A172 (cell line): ENCODE measurements at places on chromosomes 6 and 20.

GRCh38 chr6:12545619-12546409 lies 170.8 kb upstream of the PHACTR1 start:
- peak; percentile 95 for DNase-seq

DNA sequence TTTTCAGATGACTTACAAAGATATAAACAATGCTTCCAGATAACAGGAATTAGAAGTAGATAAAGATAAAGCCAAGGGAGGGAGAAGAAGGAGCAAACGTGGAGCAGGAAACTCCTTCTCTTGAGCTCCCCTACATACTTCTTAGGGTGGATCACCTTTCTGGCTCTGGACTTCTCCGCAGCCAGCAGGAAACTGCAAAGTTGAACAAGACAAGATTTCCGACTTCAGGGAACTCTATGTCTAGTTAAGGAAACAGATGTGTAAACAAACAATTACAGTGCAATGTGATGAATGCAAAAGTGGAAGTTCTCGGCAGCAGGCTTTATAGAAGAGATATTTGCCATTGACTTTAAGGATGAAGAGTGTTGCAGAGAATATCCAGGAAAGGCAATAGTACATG lies 134.0 kb upstream of the MARCKS start:
- DNase-seq, result no peak

GRCh38 chr6:66897576-66897975 lies 1190.5 kb upstream of the EYS start:
- peak; percentile 11 for DNase-seq

- DNase-seq, result peak; percentile 84
These were observed 334.1 kb upstream of the CITED2 start for GRCh38 chr6:139708337-139709199.

DNA sequence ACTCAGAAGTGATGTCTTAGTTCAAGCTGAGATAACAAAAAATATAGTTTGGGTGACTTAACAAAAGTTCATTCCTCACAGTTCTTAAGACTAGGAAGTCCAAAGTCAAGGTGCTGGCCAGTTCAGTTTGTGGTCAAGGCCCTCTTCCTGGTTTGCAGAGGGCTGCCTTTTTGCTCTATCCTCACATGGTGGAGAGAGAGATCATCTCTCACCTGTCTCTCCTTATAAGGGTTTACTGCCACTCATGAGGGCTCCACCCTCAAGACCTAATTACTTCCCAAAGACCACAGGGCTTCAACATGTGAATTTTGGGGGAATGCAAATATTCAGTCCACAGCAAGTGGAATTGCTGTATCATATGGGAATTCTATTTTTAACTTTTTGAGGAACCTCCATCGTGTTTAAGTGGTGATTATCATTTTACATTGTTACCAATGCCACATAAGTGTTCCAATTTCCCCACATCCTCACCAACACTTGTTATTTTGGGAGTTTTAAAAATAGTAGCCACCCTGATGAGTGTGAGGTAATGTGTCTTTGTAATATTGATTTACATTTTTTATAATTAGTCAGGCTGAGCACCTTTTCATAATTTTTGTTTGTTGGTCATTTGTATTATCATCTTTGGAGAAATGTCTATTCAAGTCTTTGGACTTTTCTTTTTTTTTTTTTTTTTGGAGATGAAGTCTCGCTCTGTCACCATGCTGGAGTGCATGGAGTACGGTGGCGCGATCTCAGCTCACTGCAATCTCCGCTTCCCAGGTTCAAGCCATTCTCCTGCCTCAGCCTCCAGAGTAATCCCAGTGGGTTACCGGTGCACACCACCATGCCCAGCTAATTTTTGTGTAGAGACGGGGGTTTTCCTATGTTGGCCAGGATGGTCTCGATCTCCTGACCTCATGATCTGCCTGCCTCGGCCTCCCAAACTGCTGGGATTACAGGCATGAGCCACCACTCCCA lies 112.2 kb downstream of the SESN1 start:
- DNase-seq, result no peak

DNA sequence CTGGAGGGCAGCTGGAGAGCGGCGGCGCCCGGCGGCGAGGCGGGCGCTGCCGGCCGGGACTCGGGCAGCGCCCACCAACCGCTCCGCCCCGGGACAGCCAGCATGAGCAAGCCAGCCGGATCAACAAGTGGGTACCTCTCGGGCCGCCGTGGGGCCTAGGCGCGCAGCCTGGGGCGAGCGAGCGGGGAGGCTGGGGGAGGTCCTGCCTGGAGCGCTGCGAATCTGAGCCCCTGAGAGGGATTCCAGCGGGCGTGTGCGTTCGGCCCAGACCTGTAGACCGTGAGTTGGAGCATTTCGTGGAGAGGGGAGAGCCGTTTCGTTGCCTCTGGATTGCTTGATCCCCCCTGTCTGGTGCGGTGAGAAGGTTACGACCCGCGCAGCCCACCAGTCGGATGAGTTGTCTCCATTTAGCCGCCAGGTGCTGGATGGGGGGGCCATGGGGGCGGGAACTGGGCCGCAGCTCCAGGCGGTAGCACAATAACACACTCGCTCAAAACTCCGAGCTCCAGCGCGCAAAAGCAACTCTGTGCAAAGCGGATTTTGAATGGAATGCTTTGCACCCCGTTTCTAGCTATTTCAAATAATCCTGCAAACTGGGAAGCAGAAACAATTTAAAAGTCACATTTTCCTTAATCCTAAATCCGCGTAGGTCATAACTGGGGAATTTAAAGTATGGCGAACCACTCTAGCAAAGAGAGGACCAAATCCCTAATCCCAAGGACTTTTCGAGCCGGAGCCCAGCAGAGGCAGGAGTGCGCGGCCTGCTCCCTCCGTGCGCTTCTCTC lies 1.0 kb downstream of the NR2E1 start:
- DNase-seq, result no peak

DNA sequence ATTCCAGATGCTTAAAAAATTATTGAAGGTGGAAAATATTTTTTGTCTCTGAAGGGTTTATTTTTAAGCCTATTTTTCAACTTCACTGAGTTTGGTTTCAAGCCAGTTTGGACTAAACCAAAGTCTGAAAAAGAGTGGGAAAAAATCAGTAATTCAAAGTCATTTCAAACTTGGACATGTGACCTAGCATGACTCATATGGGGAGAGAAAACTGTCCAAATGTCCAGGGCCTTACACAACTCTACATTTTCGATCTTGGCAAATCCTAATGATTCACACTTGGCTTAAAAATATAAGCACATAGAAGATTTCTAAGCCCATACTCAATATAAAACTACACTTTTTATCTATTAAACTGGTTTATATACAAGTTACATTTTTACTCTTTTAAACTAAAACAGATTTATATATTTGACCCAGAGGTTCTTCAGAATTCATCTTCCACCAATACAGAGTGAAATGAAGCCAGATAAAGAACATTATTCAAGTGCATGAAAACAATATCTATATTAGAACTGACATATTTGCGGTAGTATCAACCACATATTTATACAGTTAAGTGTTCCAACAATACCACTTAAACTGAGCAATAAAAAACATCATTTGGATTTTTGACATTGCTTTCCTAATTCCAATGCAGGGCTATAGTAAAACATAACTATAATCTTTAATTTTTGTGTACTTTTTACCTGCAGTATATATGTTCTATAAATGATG lies 110.3 kb upstream of the TCF21 start:
- DNase-seq, result peak; percentile 30

- peak; percentile 98 for DNase-seq
These were observed 180.3 kb upstream of the ZNF217 start for GRCh38 chr20:53773792-53774401.

- no peak for DNase-seq
These were observed 2.1 kb upstream of the TBXT start for GRCh38 chr6:166169549-166170421.

DNA sequence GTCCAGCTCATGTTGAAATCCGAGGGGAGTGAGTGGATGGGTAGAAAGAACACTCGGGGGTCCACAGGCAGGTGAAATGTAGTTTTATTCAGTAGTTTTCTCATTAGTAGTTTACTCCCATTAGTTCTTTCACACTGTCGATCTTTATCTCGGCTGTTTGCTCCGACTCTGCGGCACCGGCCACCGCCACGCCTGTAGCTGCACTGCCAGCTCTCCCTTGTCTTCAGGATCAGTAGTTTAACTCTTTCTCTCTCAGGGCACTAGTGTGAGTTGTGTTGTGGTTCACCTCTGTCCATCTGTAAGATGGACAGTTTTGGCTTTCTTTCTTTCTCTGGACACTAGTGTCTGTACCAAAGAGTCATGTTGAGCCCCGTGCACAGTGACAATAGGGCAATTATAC lies 195.7 kb downstream of the LMBRD1 start:
- DNase-seq, result no peak

DNA sequence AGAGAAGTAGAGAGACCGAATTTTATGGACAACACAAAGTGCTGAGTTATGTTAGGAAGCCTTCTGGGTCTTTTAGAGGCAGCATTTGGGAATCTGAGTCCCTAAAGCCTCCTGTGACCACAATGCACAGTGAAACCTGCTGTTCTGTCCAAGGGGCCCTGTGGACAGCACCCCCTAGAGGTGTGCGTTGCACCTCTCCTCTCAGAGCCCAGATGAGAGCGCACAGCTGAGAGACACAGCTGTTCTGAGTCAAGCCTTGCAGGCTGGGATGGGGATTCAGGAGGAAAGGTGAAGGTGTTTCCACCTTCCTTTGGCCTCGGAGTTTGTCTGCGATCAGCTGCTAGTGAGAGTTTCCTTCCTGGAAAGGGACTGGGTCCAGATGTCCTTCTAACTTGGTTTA lies 13.0 kb downstream of the PCK1 start:
- no peak for DNase-seq

GRCh38 chr6:111243095-111243494 lies 155.8 kb downstream of the SLC16A10 start:
- no peak for DNase-seq

GRCh38 chr6:166461821-166462460 lies 79.2 kb upstream of the MPC1 start:
- no peak for DNase-seq

- no peak for DNase-seq
These were observed 286.9 kb downstream of the PTPRK start for GRCh38 chr6:128233531-128233930.

GRCh38 chr20:10263385-10264165 lies 44.9 kb downstream of the SNAP25 start:
- DNase-seq, result no peak

- no peak for DNase-seq
These were observed 81.1 kb upstream of the SNAP25 start for GRCh38 chr20:10137533-10137932.

GRCh38 chr6:17169291-17169690 lies 67.4 kb downstream of the STMND1 start:
- no peak for DNase-seq

DNA sequence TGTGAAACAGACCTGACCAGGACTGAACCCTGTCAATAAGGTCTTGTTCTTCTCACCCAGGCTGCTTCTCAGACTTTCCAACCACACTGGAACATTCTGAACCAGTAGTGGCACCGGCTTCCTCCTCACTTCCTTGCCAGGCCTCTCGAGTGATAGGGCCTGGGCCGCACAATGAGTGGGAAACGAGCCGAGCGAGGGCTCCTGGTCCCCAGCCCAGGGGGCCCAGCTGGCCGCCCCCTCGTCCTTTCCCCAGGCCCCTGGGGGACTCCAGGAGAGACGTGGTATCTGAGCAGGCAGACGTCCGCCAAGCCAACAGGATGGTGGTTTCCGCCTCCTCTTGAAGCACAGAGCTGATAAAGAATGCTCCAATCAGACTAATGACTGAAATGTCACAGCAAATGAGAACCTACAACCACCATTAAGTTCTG lies 117.9 kb downstream of the GMDS start:
- DNase-seq, result no peak

DNA sequence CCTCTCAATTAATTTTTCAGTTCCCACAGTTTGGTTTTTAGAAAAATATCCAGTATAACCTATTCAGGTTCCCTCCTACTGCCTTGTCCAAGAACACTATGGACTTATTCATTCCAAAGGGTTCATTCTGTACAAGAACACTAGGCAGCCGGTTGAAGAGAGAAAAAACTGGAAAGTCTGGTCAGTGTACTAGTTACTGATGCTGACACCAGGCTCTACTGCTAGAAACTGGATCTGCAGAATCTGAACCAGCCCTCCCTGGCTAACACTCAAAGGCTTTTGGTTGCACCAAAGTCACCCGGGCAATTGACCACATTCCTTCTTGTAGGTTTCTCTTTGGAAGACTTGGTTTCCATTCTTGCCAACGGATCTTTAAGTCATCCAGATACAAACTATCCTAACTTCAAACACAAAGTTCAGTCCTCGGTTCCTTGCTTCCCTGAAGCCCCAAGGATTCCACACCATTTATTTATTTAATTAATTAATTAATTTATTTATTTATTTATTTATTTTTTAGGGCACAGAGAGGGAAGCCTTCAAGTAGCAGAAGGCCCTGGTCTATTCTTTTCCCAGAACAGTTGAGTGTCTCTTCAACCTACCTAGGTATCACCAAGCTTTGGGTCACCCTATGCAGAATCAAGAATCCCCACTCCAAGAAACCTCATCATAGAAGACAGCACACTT lies 268.1 kb downstream of the ADGB start:
- DNase-seq, result no peak

DNA sequence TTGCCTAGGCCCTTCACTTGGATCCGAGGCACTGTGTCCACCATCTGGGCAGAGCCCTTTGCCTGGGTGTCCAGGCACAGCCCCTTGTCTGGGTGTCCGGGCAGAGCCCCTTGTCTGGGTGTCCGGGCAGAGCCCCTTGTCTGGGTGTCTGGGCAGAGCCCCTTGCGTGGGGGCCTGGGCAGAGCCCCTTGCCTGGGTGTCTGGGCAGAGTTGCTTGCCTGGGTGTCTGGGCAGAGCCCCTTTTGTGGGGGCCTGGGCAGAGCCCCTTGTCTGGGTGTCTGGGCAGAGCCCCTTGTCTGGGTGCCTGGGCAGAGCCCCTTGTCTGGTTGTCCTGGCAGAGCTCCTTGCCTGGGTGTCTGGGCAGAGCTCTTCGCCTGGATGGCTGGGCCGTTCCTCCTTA lies 443.4 kb upstream of the CDH4 start:
- DNase-seq, result no peak

- DNase-seq, result no peak
These were observed 468.5 kb downstream of the KIF16B start for GRCh38 chr20:16104783-16105182.

DNA sequence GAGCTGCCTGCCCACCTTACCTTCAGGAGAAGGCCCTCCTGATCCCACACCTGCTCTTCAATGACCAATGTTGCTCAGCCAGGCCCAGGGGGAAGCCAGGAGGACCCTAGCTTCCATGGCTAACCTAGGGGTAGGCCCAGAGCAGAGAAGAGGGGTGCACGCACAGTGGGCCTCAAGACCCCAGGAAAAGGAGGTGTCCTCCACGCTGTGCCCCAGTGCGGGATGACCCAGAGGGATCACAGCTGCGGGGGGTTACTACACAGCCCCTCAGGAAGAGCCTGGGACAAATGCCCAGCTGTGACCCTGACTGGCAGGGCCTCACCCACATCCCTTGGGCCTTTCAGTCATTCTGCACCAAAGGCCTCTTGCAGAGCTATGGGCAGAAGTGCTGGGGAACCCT lies 31.6 kb upstream of the APMAP start:
- no peak for DNase-seq

- no peak for DNase-seq
These were observed 245.4 kb downstream of the NRN1 start for GRCh38 chr6:5761370-5761769.

- peak; percentile 28 for DNase-seq
These were observed 70.1 kb downstream of the RAMACL start for GRCh38 chr6:166516251-166516884.
